H54 (cell line): ENCODE measurements at places on chromosomes 12 and 14.

GRCh38 chr14:59215322-59215721, 26.9 kb downstream of the DAAM1 start:
- DNase-seq = no peak

GRCh38 chr12:66662179-66662578, 16.7 kb downstream of the GRIP1 start:
- DNase-seq = no peak

DNA sequence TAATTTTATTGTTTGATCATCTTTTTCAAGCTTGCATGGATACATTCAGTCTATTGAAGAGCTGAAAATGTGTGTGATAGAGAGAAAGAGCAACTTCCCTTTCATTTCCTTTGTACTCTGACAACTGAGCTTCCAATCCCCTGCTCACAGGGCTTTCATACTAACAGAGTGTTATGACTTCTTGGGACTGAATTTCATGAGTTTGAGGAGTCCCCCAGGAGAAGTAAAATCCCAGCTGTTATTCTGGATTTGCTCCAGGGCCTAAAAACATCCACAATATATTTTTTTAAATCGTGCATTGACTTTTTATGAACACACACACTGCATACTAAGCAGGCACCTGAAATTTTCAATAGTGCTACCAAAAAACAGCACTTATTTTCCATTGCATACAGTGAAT, 195.8 kb upstream of the CAND1 start:
- no peak for DNase-seq

GRCh38 chr12:30100741-30101140, 317.0 kb upstream of the TMTC1 start:
- no peak for DNase-seq

DNA sequence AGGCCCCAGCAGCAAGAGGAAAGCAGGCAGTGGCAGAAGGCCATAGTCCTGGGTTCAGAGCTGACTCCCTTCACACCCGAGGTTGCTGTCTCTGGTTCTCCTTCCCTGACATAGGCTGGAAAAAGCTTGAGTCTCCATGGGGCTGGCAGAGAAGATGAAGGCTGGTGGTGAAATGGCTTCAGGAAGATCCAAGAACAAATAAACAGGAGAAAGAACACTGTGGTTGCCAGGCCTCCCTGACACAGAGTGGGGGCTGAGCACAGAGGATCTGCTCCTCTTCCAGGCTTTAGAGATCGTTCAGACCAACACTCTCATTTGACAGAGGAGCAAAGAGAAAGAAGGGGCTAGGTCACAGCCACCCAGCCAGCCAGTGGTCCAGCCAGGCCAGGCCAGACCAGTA, 14.3 kb downstream of the HDAC7 start:
- no peak for DNase-seq

- no peak for DNase-seq
Observed at GRCh38 chr12:103833891-103834290, 7.1 kb downstream of the NT5DC3 start.

GRCh38 chr12:30110958-30111586, 327.3 kb upstream of the TMTC1 start:
- no peak for DNase-seq

GRCh38 chr12:48903363-48903981, 21.8 kb downstream of the FKBP11 start:
- no peak for DNase-seq

- no peak for DNase-seq
Observed at GRCh38 chr12:17372508-17372907, 717.5 kb downstream of the RERGL start.

GRCh38 chr12:561908-562593, 101.2 kb downstream of the NINJ2 start:
- no peak for DNase-seq
